ENCODE measurements at places on chromosomes 6 and 20.

DNA sequence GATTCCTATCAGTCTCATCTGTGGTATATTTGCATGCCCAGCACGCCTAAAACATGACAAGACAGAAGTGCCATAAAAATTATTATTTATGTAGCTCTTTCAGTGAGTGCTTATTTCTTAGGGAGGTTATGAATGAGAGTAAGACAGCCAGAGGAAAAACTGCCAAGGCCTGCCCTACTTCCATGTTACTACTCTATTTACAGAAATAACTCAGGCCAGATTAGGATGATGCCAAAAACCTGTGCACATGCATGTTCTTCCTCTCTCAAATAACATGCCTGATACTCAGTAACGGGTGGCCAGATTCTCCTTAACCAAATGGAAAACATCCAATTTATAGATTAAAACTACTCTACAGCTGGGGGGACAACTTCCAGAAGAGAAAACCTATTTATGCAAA, 45.7 kb downstream of the ILRUN start:
- DNase-seq, result no peak

GRCh38 chr6:28002161-28002560, 45.1 kb downstream of the OR2B6 start:
- DNase-seq, result no peak

DNA sequence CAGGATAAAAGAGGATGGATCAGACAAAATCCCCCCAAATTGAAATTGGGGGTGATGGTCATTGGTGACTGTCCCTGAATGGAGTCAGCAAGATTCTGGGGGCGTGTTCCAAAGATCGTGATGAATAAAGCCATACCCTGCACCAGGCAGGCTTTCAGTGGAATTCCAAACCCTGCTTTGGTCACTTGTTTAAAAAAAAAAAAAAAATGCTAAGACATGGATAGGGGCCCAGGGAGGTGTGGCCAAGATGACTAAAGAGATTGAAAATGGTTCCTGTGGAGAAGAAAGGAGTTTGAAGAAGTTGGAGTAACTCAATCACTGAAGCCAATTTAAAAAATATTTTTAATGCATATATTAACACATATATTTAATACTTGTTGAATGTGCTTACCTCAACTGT, 161.4 kb upstream of the KCNG1 start:
- no peak for DNase-seq

DNA sequence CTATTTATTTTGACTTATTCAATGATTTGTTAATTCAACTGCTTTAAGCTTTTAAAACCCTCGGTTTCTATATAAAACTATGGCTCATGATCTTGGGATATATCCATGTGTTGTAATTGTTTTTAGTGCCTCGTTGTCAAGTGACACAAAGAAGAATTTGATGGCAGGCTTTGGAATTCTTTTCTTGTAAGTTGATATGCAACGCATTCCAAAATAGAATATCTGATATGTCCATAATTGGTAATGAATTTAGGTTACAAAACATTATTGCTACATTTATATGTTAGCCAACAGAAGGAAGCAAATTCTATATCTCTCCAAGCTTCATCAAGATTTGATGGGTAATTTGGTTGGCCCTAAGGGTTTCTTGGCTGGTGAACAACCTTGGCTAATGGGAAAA, 220.4 kb upstream of the RIMS1 start:
- no peak for DNase-seq

DNA sequence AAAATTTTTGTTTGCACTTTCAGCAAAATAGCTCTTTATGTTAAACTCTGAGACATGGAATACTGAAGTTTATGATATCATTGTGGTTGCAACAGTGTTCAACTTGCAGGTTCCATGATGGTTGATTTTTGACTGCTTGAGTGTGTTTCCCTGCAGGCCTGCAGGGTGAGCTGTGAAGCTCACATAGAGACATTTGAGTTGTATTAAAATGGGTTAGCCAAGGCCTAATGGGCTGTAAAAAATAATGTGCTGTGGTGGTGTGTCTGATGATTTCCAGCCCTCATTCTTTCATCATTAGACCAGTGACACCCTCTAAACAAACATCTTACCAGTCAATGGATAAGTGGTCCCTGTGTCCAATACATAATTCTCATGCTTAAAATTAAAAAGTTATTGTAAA, 321.4 kb downstream of the FARS2 start:
- no peak for DNase-seq

GRCh38 chr20:63565699-63566335, 8.2 kb downstream of the HELZ2 start:
- DNase-seq, result no peak

GRCh38 chr6:116278854-116279231, 887 bp downstream of the TSPYL1 start:
- DNase-seq, result no peak

GRCh38 chr6:145087034-145087433, 648.3 kb downstream of the EPM2A start:
- DNase-seq, result no peak

DNA sequence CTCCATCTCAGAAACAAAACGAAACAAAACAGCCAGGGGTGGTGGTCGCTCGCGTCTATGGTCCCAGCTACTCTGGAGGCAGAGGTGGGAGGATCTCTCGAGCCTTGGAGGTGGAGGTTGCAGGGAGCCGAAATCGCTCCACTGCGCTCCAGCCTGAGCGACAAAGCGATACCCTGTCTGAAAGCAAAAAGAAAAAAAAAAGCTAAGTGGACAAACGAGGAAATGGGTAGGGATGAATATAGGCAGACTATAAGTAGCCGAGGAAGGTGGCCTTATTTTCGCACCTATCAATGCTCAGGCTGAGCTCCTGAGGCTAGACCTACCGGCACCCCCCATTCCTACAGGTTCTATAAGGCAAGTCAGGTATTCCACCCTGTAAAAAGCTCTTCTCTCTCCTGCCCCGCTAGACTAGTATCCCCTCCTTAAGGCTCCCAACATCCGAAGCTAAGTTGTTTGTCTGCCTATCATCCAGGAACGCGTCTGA, 650 bp upstream of the CASP8AP2 start:
- no peak for DNase-seq

- DNase-seq, result no peak
Measured at GRCh38 chr6:153588330-153588729, 450.7 kb upstream of the OPRM1 start.

DNA sequence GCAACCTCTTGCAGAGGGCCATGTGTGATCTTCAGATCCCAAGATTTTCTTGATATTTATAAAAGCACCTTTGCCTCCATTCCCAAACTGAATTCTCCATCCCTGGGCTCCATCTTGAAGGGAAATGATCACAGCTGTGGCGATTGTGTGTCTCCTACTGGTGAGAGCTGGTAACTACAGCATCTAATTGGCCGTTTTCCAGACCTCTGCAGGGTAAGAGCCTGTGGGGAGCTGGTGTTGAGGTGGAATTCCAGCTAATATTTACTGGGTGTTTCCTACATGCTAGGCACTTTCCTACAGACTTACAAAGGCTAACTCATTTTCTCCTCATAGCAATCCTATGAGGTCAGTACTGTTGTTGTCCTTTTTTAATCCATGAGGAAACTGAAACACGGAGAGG, 59.2 kb upstream of the FNDC1 start:
- peak; percentile 26 for DNase-seq

DNA sequence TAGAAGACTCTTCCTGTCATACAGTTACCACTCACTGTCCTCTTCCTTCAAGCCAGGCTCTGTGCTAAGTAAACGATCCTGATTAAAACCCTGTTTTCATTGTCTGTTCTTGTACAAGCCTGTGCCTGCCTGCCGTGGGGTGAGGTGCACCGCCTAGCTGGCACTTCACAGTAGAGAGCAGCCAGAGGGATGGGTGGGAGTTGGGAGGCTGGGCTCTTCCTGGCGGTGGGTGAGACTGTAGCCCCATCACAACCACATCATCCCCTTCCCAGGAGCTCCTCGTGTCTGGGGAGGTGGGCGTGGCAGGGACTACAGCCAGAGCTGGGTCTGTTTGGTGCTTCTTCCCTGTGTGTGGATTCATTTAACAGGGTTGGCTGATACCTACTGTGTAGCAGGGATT, 382.0 kb downstream of the TAF4 start:
- no peak for DNase-seq

- no peak for DNase-seq
Measured at GRCh38 chr20:44020406-44021148, 105.9 kb downstream of the TOX2 start.

DNA sequence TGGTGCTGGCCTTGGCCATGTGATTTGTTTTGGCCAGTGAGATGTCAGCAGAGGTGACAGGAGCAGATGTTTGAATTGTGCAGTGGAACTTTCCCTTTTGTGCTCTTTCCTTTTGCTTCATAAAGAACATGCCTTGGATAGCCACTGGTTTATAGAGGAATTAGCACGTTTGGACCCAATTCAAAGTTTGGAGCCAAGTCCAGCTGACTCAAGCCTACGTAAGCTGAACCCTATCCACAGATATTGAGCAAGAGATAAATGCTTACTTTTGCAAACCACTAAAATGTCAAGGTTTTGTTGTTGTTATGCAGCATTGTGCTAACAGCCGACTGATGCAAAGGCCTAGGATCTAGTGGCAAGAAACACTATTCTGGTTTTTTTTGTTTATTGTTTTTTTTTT, 230.9 kb upstream of the CITED2 start:
- DNase-seq, result no peak
